ENCODE measurements at places on chromosomes 1 and 21.
A peak's percentile ranks its signal among the peaks of the same experiment; 100 is the strongest.

- DNase-seq: no peak
Measured at GRCh38 chr1:200128081-200128480, 100.6 kb downstream of the NR5A2 start.

DNA sequence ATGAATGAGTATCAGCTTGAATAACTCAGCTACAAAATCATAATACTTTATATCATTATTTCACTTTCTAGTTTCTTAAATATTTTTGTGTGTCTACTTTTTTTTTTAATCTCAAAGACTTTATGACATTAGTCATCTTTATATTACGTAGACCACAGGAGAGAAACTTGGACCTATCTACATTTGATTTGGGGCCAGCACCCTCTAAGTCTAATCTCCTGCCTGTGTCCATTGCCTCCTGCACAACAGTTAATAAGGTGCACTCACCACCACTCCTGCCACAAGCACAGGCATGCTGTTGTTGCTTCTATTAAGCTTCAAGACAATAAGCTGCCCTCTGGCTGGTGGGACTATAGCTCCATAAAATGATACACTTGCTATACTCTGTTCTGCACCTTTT lies 70.4 kb downstream of the DIRAS3 start:
- DNase-seq: no peak

- no peak for DNase-seq
Measured at GRCh38 chr1:211939876-211940468, 95.4 kb downstream of the INTS7 start.

DNA sequence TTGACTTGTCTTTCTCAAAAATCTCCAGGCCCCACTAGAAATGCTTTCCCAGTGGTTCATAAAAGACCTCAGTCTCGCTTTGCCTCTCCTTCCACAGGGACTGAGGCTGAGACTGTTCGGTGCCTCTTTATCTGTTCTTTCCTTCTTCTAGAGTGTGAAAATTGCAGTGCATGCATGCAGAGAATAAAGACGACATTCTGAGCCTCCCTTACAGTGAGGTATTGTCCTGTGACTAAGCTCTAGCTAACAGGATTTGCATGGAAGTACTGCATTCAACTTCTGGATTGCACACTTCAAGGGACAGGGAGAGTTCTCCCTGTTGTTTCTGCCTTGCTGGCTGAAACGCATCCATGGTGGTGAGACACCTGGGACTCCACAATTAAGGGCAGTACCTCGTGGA lies 69.1 kb downstream of the COLGALT2 start:
- no peak for DNase-seq

DNA sequence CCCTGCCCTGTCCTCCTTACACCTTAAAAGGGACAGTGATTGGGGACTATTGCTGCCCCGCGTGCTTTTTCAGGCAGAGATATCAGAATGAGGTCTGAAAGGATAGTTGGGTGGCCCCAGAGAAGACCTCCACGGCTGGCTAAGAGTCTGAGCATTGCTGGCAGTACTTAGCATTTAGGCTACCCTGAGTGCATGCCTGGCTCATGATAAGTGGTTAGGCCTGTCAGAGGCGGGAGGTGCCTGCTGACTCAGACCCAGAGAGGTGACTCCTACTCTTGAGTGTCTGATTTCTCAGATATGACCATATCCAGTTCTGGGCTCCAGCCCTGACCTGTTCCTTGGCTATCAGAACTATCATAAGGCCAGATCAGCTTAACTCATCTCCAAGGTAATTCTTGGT lies 213.7 kb downstream of the PBX1 start:
- DNase-seq: peak; percentile 19

- no peak for DNase-seq
Measured at GRCh38 chr1:217332431-217333065, 298.3 kb downstream of the GPATCH2 start.

- DNase-seq: no peak
Measured at GRCh38 chr1:40739455-40740008, 44.1 kb upstream of the KCNQ4 start.

DNA sequence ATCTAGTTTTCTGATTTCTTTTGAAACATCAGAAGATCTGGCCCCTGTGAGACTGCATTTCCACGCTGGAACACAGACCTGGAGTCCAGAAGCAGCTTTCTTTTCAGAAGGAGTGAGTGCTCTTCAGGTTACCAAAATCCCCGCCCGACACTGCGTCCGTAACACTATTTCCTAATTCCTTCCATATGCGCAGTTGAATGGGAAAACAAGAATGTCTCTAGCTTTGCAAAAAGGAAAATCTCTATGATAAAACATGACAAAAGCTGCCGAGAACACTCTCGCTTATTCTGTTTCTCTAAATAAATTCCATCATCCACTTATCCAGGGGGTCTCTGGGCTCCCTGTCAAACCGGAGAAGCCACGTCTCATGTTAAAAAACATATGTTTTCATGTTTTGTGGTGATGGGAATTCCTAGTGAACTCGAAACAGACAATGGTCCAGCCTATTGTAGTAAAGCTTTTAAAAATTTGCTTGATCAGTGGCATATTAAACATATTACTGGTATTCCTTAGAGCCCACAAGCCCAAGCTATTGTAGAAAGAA lies 67.7 kb downstream of the PLD5 start:
- DNase-seq: no peak

DNA sequence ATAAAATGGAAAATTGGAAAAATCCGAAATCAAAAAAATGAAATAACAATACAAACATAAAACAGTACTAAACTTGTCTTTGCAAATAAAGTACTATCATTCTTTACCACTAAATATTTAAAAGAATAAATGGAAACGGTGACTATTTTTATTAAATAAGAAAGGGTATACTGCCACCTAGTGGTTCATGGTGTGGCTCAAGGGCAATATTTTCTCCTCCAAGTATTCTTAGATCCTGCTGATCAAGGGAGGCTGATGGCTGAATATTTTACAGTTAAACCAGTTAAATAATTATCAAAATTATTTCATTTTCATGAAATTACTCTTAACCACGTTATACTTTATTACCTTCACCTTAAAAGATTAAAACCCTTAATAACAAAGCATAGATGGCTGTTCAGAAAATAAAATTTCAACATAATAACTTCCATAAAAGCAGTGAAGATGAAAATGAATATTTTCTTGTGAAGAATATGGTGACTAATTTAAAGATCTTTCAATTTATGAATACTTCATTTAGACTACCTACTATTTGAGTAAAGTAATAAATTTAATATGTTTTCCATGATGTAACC lies 1793.9 kb downstream of the NCAM2 start:
- peak; percentile 21 for DNase-seq

DNA sequence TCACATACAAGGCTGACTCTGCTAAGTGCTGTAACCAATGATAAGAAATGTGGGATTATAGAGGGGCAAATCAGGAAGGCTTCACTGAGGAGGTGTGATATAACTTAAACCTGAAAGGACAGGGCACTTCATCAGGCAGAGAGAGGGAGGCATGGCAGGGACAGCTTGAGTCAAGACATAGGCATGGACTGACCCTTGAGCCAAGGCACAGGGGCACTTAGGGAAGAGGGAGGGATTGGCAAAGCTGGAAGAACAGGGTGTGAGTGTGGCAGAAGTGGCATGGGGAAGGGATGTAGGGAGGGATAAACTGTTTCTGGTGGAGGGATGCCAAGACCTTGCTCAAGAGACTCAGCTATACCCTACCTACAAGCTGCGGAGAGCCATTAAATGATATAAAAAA lies 81.3 kb downstream of the PLXNA2 start:
- DNase-seq: no peak

DNA sequence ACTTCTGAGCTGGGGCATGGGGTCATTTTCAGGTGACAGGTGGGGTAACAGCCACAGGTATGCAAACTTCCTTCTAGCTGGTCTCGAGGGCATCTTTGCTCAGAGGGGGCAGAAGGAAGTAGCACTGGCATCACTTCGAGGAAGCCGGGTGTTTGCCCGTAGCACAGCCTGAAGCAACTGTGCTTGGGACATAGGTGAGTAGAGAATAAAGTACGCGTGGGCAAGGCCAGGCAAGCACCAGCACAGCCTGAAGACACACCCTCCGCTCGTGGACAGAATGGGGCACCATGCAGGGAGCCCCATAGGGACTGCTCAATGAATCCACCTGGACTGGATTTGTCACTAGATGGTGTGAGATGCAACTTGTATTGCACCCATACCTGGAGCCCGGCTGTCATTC lies 167.1 kb downstream of the KCNJ6 start:
- no peak for DNase-seq

- no peak for DNase-seq
Measured at GRCh38 chr1:213883618-213884017, 104.2 kb upstream of the PROX1 start.

- DNase-seq: no peak
Measured at GRCh38 chr1:75203415-75204277, 69.5 kb downstream of the LHX8 start.

DNA sequence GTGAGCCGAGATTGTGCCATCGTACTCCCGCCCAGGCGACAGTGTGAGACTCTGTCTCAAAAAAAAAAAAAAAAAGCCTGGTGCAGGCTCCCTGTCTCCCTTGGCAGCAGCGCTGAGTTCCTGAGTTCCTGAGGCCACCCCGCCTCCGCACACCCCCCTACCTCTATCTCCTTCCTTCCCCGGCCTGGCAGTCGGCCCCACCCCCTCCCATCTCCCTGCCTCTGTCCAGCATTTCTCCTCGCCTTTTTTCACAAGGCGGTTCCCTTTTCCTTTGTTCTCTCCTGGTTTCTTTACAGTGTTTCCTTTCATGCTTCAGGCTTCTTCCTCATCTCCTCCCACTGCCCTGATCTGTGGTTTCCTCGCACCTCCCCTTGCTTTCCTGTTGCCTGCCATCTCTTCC lies 2.7 kb downstream of the RORC start:
- DNase-seq: no peak

- DNase-seq: no peak
Measured at GRCh38 chr1:225450491-225451191, 22.8 kb upstream of the LBR start.

DNA sequence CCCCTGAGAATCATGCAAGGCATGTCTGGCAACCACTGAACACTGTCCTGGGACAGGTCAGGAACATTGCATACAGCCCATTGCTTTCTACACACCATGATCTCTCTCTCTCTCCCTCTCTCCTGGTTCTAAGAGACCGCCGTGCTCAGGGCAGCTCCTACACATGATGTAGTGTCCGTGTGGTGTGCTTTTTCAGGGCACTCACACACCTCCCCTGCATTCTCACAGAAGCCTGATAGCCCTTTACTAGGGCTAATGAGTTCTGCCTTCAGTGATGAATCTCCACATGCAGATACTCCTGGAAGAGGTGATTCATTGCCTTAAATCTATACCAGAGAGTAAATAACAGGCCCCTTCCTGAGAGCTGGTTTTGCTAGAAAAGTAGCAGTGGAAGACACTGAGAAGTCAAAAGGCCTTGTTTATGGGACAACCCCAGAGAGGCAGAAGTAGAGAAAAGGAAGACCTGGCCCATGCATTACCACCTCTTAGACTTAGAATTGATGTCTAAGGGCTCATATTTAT lies 7.2 kb upstream of the OLFML2B start:
- DNase-seq: no peak

DNA sequence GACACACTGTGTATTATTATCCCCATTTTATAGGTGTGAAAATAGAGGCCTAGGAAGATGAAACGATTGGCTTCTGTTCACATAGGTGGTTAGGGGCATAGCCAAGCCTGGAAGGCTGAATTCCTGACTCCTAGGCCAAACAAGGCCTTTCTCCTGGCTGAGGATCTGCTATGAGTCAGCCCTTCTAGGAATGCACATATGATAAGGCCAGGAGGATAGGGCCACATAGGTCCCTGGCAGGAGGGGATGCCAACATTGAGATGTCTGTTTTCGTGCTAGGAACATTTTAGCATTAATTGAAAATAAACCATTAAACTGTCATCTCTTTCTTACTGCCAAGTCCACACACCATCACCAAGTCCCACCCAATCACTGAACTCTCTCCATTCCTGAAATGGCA lies 9.2 kb downstream of the CSMD2 start:
- DNase-seq: no peak

DNA sequence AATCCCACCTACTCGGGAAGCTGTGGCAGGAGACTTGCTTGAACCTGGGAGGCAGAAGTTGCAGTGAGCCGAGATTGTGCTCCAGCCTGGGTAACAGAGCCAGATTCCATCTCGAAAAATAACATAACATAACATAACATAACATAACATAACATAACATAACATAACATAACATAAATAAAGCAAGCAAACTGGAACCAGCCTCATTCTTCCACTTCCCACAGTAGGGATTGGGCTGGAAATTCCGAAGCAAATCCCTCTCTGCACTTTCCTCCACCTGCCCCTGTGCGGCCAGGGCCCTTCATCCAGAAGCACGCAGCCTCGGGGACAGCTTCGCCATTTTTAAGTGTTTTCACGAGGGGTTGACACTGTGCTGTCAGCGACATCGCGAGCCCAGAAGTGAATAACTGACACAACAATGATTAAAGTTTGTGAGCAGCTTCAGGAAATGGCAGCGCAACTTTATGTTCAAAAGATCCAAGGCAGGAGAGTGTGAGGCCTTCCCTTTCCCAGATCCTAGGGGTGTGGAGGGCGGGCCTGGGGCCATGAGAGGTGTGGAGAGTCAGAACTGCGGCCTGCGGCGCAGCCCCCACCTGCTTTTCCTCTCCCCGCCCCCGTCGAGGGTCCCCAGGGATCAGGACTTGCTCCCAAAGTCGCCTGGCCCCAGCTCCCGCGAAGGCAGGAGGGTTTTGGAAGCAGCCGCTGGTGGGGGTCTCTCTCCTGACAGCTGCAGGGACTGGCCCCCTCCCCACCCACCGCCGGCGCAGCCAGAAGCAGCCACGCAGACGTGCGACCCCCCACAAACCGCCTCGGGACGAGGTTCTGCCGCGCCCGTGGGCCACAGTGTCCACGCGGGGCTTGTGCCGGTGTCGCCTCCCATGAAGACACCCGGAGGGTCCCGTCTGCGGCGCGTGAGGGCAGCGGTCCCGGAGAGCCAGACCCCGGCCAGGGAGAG lies 651 bp upstream of the GABRD start:
- no peak for DNase-seq

GRCh38 chr1:147509786-147510395 lies 31.4 kb upstream of the BCL9 start:
- DNase-seq: no peak

- DNase-seq: no peak
Measured at GRCh38 chr1:183926983-183927382, 110.5 kb downstream of the COLGALT2 start.

- no peak for DNase-seq
Measured at GRCh38 chr1:67393737-67394136, 36.5 kb downstream of the SERBP1 start.

GRCh38 chr1:157369808-157370521 lies 182.3 kb downstream of the FCRL5 start:
- DNase-seq: peak; percentile 82

- DNase-seq: peak; percentile 84
Measured at GRCh38 chr1:10430216-10431069, at the start of gene CENPS. TSS of gene CENPS (plus strand) at chr1:10430433. CDS start at chr1:10430518, 85 bp downstream.
